ENCODE measurements at places on chromosomes 5 and 9. TPM values are rescaled to one million over a fixed set of nuclear protein-coding genes. Genes with fewer than 3 reads are reported as not detected.

PCDHGA3 gene
- 1.8 TPM for total RNA-seq

DEPDC1B gene
- total RNA-seq, result 0.85 TPM

SPINK4 gene
- total RNA-seq, result not detected

CDK9 gene
- total RNA-seq, result 56.1 TPM

C9orf50 gene
- not detected for total RNA-seq

PCDHGA1 gene
- 0.34 TPM for total RNA-seq

BRINP1 gene
- not detected for total RNA-seq

UGT3A1 gene
- total RNA-seq, result not detected

ZNF454 gene
- 0.51 TPM for total RNA-seq

URM1 gene
- total RNA-seq, result 19.4 TPM

CER1 gene
- total RNA-seq, result not detected

CYSRT1 gene
- total RNA-seq, result not detected

PDZD2 gene
- total RNA-seq, result 57.7 TPM

SLC25A48 gene
- total RNA-seq, result 2.0 TPM

CARTPT gene
- total RNA-seq, result not detected

ZNF354B gene
- 20.9 TPM for total RNA-seq

ANKRD31 gene
- total RNA-seq, result 0.49 TPM

FYB1 gene
- 7.5 TPM for total RNA-seq

COL15A1 gene
- total RNA-seq, result 85.5 TPM

SH3TC2 gene
- 0.33 TPM for total RNA-seq

IL5 gene
- total RNA-seq, result not detected

PCDHGA11 gene
- total RNA-seq, result 3.4 TPM

LCN2 gene
- not detected for total RNA-seq

PHF19 gene
- 16.1 TPM for total RNA-seq

PLAC8L1 gene
- total RNA-seq, result not detected

PKD2L2 gene
- not detected for total RNA-seq

HAND1 gene
- not detected for total RNA-seq

PCDHB11 gene
- total RNA-seq, result 3.5 TPM

MRPS27 gene
- total RNA-seq, result 49.4 TPM

GARIN3 gene
- not detected for total RNA-seq

HTR4 gene
- not detected for total RNA-seq

GRM6 gene
- not detected for total RNA-seq

NUTM2F gene
- total RNA-seq, result not detected

FGF10 gene
- 18.1 TPM for total RNA-seq

FOXD4L6 gene
- total RNA-seq, result not detected

DCAF12 gene
- 29.3 TPM for total RNA-seq

All from subcutaneous adipose tissue (tissue), 4 donors.